ENCODE measurements at places on chromosomes 5 and 9. TPM values are rescaled to one million over a fixed set of nuclear protein-coding genes. Genes with fewer than 3 reads are reported as not detected.

The CKMT2 gene
- not detected for total RNA-seq

The SEPTIN8 gene
- total RNA-seq: 97.4 TPM

The PTRH1 gene
- 7.2 TPM for total RNA-seq

The FBXL7 gene
- total RNA-seq: 7.9 TPM

The RORB gene
- total RNA-seq: under 0.01 TPM

The FCN1 gene
- not detected for total RNA-seq

The DMRT3 gene
- not detected for total RNA-seq
